A549 treated with RU486 at 1 μM for 4 hours (cell line): ENCODE measurements at places on chromosomes 6 and 20. TPM values are rescaled to one million over a fixed set of nuclear protein-coding genes. Genes with fewer than 3 reads are reported as not detected.

Gene HSP90AB1
- total RNA-seq, result 1,151 to 1,429 TPM (median 1,269 TPM) in 5 replicates

Gene SCGN
- 0.13 to 0.32 TPM in 2 of 5 replicates, not detected in the others for total RNA-seq

Gene MUC22
- 0.01 to 0.03 TPM in 2 of 5 replicates, not detected in the others for total RNA-seq

Gene ACTR5
- 8.7 to 10.7 TPM (median 9.9 TPM) in 5 replicates for total RNA-seq

Gene NNAT
- not detected in 5 replicates for total RNA-seq

Gene METTL24
- total RNA-seq, result not detected in 5 replicates

Gene CDK5RAP1
- total RNA-seq, result 30.8 to 38.5 TPM (median 34.0 TPM) in 5 replicates

Gene SAMD5
- total RNA-seq, result 0.41 to 0.73 TPM (median 0.66 TPM) in 5 replicates

Gene SAMHD1
- 6.4 to 8.3 TPM (median 6.7 TPM) in 5 replicates for total RNA-seq

Gene TSBP1
- total RNA-seq, result not detected in 5 replicates

Gene FAM83C
- 0.05 to 0.13 TPM (median 0.09 TPM) in 4 of 5 replicates, not detected in the other for total RNA-seq

Gene ROMO1
- total RNA-seq, result 307 to 374 TPM (median 332 TPM) in 5 replicates

Gene CBLN4
- not detected in 5 replicates for total RNA-seq

Gene TTK
- total RNA-seq, result 7.7 to 23.1 TPM (median 20.0 TPM) in 5 replicates

Gene LINC00237
- not detected in 5 replicates for total RNA-seq

Gene SNAP25
- 9.3 to 20.3 TPM (median 18.1 TPM) in 5 replicates for total RNA-seq

Gene COL9A3
- 0.18 to 0.87 TPM (median 0.43 TPM) in 5 replicates for total RNA-seq

Gene UBE2C
- total RNA-seq, result 226 to 288 TPM (median 250 TPM) in 5 replicates

Gene DOK5
- not detected in 5 replicates for total RNA-seq

Gene ENPP1
- 0.95 to 1.7 TPM (median 1.6 TPM) in 5 replicates for total RNA-seq

Gene SLC25A27
- 0.27 to 0.70 TPM (median 0.46 TPM) in 5 replicates for total RNA-seq

Gene TREM2
- not detected in 5 replicates for total RNA-seq

Gene BACH2
- total RNA-seq, result 0.25 to 0.73 TPM (median 0.33 TPM) in 5 replicates

Gene OLIG3
- total RNA-seq, result not detected in 5 replicates

Gene IL17A
- total RNA-seq, result not detected in 5 replicates

Gene PRSS35
- total RNA-seq, result 0.08 to 0.09 TPM in 2 of 5 replicates, not detected in the others
